Epithelial cell of umbilical artery (primary cell): ENCODE measurements at places on chromosomes 12 and 14. TPM values are rescaled to one million over a fixed set of nuclear protein-coding genes. Genes with fewer than 3 reads are reported as not detected.

The TMEM179 gene
- under 0.01 TPM in 1 of 2 replicates, not detected in the other for total RNA-seq

The RBP5 gene
- total RNA-seq = not detected in 2 replicates

The TRIAP1 gene
- total RNA-seq = 56.4 and 58.5 TPM in 2 replicates

The CHST11 gene
- total RNA-seq = 7.8 and 12.3 TPM in 2 replicates

The POTEG gene
- not detected in 2 replicates for total RNA-seq

The PYM1 gene
- total RNA-seq = 29.9 and 43.5 TPM in 2 replicates

The TSPAN11 gene
- 0.65 TPM in 1 of 2 replicates, not detected in the other for total RNA-seq

The PARPBP gene
- 14.9 and 23.4 TPM in 2 replicates for total RNA-seq

The LPCAT3 gene
- total RNA-seq = 4.9 and 8.4 TPM in 2 replicates

The KRT4 gene
- not detected in 2 replicates for total RNA-seq

The ZNF385A gene
- total RNA-seq = 0.65 and 1.2 TPM in 2 replicates

The SDR9C7 gene
- total RNA-seq = not detected in 2 replicates

The RAN gene
- total RNA-seq = 593 and 1,314 TPM in 2 replicates

The PRB2 gene
- not detected in 2 replicates for total RNA-seq

The RAPGEF3 gene
- 17.2 and 29.5 TPM in 2 replicates for total RNA-seq

The AMN1 gene
- total RNA-seq = 19.8 TPM in 2 replicates

The SMOC1 gene
- under 0.01 TPM in 1 of 2 replicates, not detected in the other for total RNA-seq

The PYGL gene
- total RNA-seq = 77.6 and 78.1 TPM in 2 replicates

The STAC3 gene
- total RNA-seq = 0.30 and 0.32 TPM in 2 replicates

The PDE3A gene
- 56.8 and 62.0 TPM in 2 replicates for total RNA-seq

The AKAP3 gene
- 0.97 and 1.1 TPM in 2 replicates for total RNA-seq

The PAH gene
- not detected in 2 replicates for total RNA-seq

The SALL2 gene
- total RNA-seq = 1.2 and 1.3 TPM in 2 replicates

The BIN2 gene
- total RNA-seq = not detected in 2 replicates

The RDH5 gene
- under 0.01 and 2.0 TPM in 2 replicates for total RNA-seq

The PTPN21 gene
- 3.9 and 4.4 TPM in 2 replicates for total RNA-seq

The GPR65 gene
- 0.32 TPM in 1 of 2 replicates, not detected in the other for total RNA-seq

The CLEC2B gene
- 39.6 and 39.8 TPM in 2 replicates for total RNA-seq

The LRRK2 gene
- 0.65 and 3.8 TPM in 2 replicates for total RNA-seq

The AVPR1A gene
- total RNA-seq = not detected in 2 replicates

The KRT6C gene
- not detected in 2 replicates for total RNA-seq

The CRIP1 gene
- total RNA-seq = 0.32 and 2.4 TPM in 2 replicates

The CSRP2 gene
- total RNA-seq = 6.8 and 15.7 TPM in 2 replicates
